ENCODE measurements at places on chromosomes 4 and X.

- no peak for DNase-seq
These were observed 48.5 kb upstream of the GAB1 start for GRCh38 chr4:143288171-143288570.

DNA sequence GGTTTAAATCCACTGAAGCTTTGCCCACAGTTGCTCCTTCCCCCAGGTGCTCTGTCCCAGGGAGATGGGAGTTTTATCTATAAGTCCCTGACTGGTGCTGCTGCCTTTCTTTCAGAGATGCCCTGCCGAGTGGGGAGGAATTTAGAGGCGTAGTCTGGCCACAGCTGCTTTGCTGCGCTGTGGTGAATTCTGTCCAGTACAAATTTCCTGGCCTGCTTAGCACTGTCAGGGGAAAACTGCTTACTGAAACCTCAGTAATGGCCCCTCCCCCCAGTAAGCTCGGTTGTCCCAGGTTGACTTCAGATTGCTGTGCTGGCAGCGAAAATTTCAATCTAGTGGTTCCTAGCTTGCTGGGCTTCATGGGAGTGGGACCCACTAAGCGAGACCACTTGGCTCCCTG is 40.1 kb downstream of the UGT2B17 start:
- DNase-seq = no peak

DNA sequence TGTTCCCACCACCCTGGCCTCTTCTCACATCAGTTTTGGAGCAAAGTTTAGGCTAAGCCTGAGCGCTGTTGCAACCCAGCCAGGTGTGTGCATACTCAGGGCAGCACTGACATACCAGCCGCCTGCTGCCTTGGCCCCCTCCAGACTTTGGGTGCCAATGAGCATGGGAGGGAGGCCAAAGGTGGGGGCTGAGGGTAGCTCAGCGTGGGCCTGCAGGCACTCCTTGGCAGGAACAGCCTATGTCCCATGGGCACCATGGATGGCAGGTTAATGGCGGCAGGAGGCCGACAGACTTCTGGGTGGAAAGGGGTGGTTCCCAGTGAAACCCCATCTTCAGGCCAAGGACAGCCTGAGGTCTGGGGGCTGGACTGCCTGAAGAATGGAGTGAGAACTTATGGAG is 462.2 kb downstream of the ADGRL3 start:
- DNase-seq = no peak

DNA sequence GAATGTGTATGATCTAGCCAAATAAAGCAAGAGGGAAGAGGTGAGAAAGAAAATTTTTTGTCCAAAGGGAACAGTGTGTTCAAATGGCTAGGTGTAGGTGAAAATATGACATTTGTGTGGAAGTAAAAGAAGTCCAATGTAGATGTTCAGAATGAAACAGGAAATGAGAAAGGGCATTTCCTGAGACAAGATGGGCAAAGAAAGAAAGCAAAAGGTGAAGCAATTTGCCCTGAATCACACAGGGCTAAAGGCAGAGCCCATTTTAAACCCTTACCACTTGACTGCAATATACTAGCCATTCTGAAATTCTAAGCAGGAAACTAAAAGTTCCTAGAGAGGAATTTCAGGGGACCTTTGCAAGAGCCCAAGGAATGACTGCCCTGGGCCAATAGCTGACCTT is 36.0 kb downstream of the CLOCK start:
- no peak for DNase-seq

DNA sequence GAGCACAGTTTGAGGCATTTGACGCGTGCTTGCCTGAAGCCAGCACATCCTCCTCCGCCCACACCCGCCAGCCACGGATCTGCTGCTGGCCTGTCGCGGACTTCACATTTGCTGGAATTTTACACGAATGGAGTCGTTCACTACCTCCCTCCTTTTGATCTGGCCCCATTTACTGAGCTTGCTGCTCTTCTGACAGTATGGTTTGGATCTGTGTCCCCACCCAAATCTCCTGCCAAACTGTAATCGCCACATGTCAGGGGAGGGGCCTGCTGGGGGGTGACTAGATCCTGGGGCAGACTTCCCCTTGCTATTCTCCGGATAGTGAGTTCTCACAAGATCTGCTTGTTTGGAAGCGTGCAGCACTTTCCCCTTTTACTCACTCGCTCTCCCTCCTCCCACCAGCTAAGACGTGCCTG is 19.9 kb upstream of the CPLX1 start:
- DNase-seq = no peak

Data from mucosa of descending colon (tissue), 3 donors.